ENCODE measurements at places on chromosomes 13 and 19.

DNA sequence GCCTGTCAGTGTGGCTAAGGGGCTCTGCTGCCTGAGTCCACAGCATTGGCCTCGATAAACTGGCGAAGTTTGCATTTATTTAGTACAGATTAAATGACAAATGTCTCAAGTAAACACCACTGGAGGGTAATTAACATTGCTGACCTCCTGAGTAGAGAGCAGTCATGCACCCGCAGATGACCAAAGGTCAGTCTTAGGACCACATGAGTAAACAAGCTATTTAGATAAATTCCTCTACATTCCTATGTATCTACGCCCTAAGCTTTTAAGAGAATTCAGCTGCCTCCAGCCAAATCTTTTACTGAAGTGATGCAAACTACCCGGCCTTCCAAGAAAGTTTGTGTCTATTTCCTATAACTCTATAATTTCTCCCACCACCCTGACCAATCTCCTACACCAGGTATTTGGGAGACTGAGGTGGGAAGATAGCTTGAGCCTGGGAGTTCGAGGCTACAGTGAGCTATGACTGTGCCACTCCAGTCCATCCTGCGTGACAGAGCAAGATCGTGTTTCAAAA, 22.9 kb downstream of the CD70 start:
- DNase-seq = no peak

- no peak for DNase-seq
These were observed 2.1 kb downstream of the NECTIN2 start for GRCh38 chr19:44848036-44848811.

DNA sequence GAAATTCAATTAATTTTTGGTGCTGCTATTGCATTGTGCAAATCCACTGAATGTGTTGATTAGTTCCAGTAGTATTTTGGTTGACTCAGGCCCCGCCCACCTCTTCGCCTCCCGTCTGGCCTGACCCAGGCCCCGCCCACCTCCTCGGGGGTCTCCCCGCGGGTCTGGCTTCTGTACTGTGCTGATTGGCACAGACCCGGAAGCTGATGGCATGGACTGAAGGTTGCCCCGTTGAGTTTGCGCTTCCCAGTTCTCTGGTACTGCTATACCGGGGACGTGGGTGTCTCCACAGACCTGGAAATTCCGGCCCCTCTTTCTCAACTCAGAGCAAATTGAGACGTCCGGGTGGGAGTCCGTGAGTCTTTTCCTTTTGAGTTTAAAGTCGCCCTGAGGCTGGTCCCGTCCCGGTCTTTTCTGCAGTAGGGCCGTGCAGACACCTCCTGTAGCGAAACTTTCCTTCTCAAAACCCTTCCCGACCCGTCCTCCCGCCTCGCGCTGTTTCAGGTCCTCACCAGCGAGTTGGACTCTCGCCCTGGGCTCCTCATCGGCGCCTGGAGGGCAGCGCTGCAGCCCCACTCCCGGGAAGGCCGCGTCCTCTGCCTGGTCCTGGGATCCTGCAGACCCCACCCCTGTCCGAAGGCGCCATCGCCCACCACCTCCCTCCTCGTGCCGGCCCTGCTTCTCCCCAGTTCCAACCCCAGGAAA, 14.8 kb downstream of the ZNF701 start:
- no peak for DNase-seq

- peak; percentile 83 for DNase-seq
These were observed 14.6 kb downstream of the VSIG10L start for GRCh38 chr19:51327066-51328001.

DNA sequence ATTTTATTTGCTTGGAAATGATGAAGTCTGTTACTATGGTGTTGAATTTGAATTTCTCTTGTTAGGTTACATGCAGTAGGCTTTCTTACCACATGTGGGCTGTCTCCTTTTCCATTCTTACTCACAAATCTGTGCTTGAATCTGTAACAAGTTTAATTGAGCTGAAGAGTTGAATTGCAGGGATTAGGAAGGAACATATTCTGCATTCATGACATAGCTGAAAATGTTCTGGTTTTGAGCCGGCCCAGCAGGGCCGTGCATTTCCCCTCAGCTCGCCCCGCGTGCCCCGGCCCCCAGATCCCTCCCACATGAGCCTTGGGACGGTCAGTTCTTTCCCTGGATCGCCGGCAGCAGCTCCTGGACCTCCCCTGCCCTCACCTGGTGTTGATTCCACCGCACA, 28.1 kb downstream of the TFDP1 start:
- DNase-seq = no peak

GRCh38 chr13:112330479-112331381, 45.4 kb upstream of the SPACA7 start:
- no peak for DNase-seq

- DNase-seq = no peak
These were observed 155.2 kb upstream of the IPO5 start for GRCh38 chr13:97798171-97798821.

DNA sequence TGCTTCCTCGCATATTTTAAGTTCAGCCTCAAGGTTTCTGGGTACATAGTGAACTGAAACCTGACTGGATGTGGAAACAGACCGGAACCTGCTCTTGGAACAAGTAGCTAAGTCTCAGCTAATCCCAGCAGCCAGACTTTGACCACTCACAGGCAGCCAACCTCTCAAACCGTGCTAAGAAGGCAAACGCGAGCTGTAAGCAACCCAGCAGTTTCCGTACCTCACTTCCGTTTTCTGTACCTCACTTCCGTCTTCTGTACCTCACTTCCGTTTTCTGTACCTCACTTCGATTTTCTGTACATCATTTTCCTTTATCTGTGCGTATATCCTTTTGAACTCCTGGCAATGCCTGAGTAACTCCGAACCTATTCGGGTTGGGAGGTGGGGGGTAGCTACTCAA, 96.8 kb downstream of the SUCLA2 start:
- no peak for DNase-seq

DNA sequence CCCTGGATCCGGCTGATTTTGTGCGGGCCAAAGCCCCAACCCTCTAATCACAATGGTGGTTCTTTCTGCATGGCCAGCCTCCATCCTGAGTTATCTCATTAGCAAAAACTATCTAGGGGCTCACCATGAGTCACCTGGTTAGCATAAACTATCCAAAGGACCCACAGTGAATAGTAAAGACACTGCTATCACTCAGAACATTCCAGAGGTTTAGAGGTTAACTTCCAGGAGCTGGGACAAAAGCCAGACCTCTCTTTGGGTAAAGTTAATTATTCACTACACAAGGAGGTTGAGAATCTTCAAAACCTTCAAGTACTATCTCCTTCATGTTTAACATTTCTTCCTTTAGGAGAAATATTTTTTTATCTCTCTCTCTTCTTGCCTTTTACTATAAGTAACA, 18.8 kb upstream of the PPP5C start:
- no peak for DNase-seq

DNA sequence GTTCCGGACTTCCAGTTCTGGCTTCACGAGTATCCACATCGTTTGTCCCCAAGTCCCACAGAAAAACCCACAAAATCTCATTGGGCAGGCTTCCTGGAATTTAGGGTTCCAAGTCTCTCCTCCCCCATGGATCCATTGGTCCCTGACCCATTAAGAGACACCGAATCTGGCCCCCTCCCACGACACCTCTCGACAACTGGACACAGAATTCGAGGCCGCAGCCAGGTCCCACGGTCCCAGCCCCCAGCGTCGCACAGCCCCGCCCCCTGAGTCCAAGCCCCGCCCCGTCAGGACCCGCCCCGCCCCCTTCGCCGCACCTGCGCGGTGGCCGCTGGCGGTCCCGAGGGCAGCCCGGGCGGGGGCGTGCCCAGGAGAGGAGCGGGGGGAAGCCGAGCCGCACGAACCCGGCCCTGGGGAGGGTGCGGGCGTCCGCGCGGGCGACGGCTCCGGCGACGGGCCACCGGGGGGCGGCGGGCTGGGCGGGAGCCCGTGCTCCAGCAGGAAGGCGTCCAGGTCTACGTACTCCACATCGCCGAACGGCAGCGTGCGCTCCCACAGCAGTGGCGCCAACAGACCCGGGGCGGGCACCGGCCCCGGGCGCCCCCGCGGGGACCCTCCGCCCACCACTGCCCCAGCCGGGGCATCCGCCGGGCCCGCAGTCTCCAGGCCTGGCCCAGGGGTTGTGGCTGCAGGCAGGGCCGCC, 1.8 kb downstream of the DBP start:
- peak; percentile 67 for DNase-seq

DNA sequence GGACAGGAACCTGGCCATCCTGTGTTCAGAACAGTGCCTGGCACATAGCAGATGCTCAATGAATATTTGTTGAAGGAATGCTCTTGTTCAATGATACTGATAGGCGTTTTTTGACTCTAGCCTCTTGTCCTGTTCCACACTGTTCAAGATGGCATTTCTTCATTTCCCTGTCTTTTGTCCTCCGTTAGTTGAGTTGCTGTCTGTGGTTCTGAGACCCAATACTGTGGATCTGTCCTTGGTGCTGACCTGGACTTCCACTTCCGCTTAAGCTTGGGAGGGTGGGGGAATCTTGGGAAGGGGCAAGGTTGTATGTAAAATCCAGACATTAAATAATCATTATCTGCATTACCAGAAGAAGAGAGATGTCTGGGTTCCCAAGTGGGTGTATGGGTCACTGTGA, 8.3 kb upstream of the KCNN4 start:
- peak; percentile 56 for DNase-seq

DNA sequence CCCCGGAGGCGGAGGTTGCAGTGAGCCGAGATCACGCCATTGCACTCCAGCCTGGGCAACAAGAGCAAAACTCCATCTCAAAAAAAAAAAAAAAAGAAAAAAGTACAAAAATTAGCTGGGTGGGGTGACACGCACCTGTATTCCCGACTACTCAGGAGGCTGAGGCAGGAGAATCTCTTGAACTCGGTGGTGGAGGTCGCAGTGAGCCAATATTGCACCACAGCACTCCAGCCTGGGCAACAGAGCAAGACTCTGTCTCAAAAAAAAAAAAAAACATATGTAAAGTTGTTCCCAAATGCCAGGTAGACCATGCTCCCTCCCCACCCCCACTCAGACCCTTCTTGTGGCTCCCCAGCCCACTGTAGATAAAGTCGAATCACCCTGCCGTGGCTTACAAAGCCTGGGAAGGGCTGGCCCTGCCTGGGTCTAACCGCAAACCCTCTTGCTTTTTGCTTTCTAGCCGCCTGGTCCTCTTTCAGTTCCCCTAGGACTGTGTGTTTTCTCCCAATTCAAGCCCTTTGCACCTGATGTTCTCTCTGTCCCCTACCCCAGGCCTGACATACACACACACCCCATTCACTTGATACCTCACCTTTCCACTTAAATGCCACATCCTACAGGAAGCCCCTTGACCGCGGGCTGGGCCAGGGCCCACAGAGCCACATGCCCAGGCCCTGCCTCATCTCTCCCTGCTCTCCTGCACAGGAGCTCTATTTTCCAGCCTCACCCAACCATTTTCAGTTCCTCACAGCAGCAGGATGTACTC, 34.4 kb downstream of the MAP4K1 start:
- DNase-seq = no peak

DNA sequence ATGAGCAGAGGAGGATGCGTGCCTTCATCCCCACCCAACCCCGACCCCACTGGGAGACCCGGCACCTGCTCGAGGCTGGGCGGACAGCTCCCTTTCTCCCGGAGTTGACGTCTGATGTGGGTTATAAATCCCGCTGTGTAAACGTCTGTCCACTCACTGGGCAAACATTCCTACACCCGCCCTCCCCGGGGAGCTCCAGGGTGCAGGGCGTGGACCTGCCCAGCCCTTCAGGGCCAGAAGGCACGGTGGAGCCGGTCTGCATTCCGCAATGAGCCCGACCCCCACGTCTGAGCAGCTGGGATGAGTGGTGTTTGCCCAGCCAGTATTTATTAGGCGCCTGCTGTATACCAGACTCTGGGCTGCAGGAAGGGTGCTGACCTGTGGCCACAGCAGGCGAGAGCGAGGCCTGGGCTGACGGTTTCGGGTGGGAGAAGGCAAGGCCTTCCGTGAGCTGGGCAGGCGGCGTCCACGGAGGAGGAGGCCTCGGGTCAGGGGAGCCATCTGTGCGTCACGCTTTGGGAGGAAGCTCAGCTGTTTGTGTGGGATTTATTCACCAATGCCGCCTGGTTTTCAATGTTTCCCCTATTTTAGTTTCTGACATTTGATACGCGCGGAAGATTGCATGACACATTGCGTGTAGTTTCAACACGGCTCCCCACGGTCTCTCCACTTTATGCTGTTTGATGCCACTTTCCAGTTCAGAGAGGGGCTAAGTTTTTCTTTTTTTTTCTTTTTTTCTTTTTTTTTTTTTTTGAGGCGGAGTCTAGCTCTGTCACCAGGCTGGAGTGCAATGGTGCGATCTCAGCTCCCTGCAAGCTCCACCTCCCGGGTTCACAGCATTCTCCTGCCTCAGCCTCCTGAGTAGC, 2.0 kb downstream of the MISP start:
- DNase-seq = peak; percentile 83

DNA sequence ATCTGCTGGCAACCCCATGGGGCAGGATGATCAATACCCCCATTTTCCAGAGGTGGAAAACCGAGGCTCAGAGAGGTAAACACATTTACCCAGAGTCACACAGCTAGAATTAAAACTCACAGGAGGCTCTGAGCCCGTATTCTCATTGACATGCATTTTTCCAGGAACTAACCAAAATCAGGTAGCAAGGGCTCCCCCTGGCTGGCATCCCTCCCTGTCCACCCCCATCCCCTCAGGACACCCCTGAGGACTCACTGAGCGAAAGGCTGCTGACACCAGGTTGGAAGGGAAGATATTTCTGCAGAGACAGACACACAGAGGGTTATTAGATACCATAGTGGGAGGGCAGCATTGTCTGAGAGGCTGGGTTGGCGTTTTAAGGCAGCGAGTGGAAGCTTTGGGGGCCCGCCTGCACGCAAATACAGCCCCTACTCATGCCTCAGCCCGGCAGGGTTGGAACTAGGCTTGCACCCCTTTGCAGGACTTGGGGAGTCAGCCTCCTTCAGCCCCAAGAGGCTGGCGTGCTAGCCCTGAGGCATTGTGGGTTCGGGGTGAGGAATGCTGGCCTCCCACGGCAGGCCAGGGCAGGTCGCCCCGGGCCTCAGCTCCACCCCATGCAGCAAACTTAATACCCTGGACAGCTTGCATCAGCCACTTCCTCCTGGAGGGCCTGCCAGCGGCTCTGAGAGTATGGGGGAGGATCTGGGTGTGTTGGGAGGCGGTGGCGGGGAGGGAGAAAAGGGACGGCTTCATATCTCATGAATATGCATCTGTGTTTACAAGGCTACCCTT, 3.9 kb downstream of the SLC1A5 start:
- peak; percentile 66 for DNase-seq

DNA sequence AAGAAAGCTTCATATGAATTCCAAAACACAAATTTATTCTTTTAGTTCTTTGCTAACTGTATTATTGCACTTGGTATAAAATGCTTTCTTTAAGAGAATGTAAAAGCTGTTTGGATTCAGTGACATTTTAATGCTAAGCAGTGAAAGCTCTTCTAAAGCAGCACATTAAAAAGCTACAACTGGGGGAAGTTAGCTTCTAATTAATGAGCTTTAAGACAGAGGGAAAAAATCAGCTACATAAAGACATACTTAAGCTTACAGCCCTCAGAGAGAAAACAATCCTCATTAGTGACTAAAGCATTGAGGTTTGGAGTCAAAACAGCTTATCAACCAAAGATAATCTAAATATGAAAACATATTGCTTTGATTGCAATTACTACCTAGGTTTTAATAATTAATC, 1222.2 kb upstream of the SPRY2 start:
- DNase-seq = no peak
